ENCODE measurements at places on chromosomes 11 and 22.

DNA sequence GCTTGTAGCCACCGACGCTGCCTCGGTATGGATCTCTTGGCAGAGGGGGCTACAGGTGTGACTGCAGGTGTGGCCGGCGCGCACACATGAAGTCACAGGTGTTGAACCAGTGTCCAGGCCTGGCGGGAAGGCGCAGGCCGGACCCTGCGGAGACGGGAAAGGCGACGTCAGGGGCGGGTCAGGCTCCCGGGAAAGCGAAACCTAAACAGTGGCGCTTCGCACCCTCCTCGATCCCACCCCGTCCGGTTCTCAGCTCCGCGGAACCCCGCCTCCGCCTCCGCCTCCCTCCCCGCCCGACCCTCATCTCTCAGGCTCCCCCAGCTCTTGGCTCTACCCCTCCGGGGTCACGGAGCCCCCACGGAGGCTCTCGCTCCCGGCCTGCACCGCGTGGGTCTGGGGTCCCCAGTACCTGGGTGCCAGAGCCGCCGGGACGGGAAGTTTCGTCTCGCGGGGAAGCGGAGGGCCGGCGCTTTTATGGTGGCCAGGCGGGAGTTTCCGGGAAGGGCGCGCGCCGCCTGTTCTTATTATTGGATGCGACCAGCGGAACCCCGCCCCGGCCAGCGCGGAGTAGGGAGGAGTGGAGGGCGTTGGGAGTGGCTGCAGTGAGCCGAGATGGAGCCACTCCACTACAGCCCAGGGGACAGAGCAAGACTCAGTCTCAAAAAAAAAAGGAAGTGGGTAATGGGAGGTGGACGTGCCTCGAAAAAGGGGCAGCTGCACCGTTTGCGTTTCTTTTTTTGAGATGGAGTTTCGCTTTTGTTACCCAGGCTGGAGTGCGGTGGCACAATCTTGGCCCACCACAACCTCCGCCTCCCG, at the start of gene IRF7:
IRF7 (minus strand) TSS at position 447 of the 816 bp plus-strand sequence. CDS start 586 bp downstream, outside the sequence.
- DNase-seq, result peak; percentile 99

- no peak for DNase-seq
These were observed 32.6 kb upstream of the CRYBB3 start for GRCh38 chr22:25167082-25167481.

GRCh38 chr11:128354476-128354875, 232.9 kb downstream of the ETS1 start:
- peak; percentile 38 for DNase-seq

DNA sequence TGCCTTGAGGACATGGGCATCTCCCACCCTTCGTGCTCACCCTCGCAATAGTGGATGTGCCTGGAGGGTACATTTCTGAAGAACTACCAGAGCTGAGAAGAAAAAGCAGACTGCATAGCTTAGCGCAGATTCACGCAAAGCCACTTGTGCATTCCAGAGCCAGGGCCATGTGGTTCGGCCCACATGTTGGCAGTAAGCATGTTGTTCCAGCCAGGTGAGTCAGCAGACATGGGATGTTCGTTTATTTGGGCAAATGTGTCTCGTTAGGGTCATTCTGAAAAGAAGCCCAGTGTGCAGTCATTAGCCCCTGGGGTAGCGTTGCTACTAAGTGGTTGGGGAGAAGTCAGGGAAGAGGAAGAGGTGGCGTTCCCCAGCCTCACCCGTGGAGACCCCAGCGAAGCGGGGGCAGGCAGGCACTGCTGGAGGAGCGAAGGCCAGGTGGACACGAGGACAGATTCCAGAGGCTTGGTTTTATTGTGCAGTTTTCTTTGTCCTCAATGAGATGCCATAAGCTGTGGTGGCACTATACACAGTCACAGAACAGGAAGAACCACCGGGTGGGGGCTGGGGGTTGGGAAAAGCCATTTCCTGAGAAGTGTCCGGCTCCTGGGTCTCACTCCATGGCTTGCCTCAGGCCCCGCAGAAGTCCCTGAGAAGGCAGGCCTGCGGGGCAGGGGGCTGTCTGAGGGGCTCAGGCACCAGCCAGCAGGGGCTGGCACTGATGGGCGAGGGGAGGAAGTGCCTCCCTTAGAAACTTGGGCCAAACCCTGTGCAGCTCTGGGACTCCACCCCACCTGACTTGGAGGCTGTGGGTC, 5.0 kb downstream of the THY1 start:
- DNase-seq, result no peak

DNA sequence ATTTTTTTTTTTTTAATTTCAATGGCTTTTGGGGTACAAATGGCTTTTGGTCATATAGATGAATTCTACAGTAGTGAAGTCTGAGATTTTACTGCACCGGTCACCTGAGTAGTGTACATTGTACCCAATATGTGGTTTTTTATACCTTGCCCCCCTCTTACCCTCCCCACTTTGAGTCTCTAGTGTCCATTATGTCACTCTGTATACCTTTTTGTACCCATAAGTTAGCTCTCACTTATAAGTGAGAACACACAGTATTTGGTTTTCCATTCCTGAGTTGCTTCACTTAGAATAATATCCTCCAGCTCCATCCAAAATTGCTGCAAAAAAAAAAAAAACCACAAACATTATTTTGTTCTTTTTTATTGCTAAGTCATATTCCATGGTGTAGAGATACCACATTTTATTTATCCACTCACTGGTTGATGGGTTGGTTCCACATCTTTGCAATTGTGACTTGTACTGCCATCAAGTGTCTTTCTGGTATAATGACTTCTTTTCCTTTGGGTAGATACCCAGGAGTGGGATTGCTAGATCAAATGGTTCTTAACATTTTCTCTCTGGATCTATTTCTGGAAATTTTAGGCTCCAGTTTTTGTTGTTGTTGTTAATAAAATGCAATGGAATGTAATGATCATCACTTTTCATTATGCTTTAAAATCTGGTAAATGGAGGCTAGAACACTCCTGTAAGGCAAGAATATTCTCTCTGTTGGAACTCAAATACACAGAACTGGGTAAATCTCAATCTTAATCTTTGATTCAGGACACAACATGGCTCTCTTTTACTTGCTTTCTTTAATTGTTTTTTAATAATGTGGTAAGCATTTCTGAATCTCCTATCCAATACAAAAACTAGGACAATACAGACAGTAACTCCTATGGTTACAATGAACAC, 10.3 kb downstream of the NEAT1 start:
- DNase-seq, result peak; percentile 64
